ENCODE measurements at places on chromosomes 12 and 14.

- no peak for DNase-seq
Measured at GRCh38 chr14:51310505-51310944, 70.5 kb downstream of the TMX1 start.

- DNase-seq: no peak
Measured at GRCh38 chr14:74893614-74894091, 11.9 kb downstream of the DLST start.

DNA sequence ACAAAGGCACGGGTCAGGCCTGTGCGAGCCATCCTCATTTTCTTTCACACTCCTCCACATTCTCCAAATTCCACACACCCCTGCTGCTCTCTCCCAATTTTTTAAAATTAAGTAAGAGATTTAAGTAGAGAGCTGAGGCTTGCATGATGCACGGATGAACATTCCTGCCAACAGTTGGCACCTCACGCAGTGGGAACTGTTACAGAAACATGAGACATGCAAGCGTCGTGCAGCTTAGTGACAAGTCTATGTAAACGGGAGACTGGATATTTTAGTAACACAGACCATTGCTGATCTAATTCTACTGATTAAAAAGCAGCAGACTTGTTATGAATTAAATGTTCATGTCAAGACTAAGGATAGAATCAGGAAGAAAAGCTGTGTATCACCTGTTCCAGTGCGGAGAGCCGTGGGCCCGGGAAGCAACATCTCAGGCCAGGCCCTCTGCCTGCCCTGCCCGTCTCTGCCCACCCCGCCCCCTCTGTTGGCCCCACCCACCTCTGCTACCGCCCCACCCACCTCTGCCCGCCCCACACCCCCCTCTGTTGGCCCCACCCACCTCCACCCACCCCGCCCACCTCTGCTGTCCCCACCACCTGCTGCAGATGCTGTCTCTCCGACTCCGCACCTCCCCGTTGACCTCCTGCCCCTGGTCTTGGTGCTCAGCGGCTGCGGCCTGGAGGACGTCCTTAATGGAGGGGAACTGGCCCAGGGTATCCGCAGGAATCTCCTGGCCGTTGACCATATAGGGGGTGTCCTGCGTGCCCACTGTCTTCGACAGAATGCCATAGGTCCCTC lies 21.2 kb downstream of the GOLGA3 start:
- DNase-seq: no peak

DNA sequence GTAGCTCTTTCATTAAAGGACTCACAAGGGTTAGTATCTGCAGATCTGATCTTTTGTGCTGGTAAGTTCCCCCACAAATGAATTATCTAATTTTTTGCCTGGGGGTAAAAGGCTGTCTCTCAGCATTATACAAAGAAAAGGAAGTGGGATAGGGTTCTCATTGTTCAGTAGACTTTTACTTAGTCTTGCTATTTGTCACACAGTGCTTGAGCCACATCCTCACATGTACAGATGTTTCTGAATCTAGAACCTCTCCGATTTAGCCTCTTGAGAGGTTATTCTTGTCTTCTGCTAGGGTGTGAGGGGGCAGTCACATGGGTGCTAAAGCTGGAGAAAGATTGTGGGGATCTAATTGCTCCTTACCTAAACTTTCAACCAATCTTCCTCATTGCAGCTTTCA lies 93.0 kb downstream of the SLC41A2 start:
- DNase-seq: no peak

DNA sequence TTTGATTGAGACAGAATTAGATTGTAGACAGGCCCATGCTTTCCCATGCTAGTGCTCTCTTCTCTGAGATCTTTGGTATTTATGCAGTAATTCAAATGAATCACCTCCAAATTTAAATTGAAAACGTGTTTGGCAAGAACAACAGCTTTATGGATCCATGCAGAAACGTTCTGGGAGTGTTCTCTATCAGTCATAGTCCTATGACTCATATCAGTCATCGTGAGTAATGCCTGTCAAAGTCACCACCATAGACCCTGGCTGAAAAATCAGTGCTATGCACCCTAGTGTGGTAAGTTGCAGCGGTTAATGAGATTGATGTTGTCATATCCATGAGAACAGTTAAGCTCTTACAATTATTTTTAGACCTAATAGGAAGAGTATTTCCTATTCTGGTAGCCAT lies 90.1 kb upstream of the FOXG1 start:
- DNase-seq: no peak

- DNase-seq: no peak
Measured at GRCh38 chr12:53049571-53050318, at the start of gene TNS2. Gene TNS2 (plus strand): TSS chr12:53050065. CDS start chr12:53050186, 121 bp downstream.

DNA sequence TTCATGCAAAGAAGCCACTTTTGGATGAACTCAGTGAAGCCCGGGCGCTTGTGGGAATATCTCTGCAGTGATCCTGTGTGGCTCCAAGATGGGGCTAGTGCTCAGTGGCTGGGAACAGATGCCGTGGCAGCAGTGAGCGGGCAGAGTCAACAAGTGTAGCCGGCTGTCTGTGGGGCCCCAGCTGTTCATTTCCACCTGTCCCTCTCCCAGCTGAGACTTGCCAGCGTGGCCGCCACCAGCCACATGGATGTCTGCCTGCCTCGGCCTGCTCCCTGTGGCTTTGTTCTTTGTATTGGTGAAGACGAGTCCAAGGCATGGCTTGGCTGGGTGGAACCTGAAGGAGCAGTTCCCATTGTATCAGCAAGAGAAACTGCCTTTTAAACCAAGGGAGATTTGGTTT lies 77.3 kb downstream of the NOS1 start:
- DNase-seq: no peak

DNA sequence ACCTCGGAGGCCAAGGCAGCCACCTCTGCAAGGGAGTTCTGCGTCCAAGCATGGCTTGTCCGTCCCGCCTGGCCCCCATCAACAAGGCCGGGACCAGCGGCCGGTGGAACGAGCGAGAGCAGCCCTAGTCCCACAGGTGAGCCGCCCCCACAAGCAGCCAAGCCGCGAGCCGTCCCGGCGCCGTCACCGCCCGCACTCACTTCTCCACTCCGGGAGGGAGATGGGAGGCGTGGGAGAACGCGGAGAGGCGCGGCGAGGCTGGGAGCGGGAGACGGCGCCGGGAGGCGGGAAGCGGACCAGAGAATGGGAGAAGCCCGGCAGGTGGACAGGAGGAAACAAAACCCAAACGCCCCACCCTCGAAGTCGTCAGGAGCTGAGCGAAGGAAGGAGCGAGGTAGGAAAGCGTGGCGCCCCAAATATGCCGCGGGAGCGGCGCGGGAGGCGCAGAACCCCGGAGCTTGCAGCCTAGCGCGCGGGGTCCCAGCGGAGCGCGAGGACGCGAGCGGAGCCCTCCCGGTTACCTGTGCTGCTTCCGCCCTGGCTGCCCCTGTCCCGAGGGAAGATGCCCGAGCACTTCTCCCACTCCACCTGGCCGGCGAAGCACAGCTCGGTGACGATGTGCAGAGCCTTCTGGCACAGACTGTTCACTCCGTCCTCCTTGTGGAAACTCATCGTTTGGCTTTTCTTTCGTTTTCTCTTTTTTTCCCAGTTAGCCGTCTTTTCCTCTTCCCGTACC lies 600 bp downstream of the SYT10 start:
- DNase-seq: no peak

DNA sequence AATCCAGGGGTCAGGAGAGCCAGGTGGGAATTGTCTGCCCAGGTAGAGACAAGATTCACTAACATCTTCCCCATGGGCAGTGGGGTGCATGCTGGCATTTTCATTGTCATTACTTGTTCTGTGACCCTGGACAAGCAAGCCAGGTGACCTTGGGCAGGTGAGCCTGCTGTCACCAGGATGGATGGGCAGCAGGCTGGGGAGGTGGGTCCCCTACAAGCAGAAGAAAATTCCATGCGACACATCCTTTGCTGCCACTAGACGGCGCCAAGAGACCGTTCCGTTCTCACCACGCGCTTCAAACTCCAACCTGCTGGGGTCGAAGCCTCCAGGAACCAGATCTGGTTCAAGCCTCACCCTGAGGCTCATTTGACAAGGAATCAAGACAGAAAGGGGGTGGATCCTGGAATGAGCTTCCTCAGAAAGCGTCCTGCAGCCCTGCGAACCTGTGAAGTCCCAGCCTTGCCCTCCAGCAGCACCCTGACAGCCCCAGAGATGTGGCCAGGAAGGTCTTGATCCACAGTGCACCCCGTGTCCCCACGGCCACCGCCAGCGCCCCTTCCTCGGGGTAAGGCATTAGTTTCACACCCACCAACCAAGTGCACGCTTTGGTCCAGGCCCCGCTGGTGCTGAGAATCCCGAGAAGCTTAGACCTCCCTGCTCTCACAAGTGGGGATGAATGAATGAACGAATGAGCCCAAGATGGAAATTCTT lies 3.2 kb upstream of the DYNC1H1 start:
- peak; percentile 73 for DNase-seq

DNA sequence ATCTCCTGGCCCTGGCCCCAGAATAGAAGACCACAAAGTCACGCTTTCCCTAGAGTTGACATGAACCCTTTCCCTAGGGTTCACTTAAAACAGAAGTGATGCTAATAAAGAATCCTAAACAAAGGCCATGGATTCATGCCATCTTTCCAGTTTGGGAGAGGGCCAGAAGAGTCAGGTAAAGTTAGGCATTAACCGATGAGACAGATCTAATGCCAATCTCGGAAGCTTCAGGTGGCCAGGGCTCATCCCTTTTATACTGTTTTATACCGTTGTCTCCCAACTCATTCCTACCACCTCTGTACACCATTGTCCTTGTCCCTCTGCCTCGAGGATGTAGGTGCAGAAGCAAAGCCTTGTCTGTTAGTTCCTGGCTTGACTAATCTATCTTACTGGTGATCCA lies 22.8 kb upstream of the ACTR10 start:
- no peak for DNase-seq

GRCh38 chr12:113244047-113244460 lies 22.8 kb downstream of the TPCN1 start:
- no peak for DNase-seq

DNA sequence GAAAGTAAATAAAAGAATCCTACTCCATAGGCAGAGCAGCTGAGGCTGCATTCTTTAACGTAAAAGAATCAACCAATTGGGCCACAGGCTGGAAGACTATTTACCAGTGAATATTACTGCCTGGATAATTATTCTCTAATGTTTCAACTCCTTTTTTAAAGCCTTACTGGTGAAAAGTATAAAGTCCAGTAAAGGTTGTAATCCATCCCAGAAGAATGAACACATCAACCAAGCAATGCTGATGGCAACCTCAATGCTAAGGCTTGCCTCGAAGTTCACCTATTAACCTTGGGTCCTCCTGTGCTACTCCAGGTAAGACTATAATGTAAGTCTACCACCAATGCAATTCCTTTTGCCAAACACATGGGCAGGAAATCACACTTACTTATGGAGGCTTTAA lies 77.3 kb downstream of the ATXN2 start:
- DNase-seq: no peak

GRCh38 chr14:76884853-76885276 lies 58.7 kb downstream of the LRRC74A start:
- DNase-seq: no peak

DNA sequence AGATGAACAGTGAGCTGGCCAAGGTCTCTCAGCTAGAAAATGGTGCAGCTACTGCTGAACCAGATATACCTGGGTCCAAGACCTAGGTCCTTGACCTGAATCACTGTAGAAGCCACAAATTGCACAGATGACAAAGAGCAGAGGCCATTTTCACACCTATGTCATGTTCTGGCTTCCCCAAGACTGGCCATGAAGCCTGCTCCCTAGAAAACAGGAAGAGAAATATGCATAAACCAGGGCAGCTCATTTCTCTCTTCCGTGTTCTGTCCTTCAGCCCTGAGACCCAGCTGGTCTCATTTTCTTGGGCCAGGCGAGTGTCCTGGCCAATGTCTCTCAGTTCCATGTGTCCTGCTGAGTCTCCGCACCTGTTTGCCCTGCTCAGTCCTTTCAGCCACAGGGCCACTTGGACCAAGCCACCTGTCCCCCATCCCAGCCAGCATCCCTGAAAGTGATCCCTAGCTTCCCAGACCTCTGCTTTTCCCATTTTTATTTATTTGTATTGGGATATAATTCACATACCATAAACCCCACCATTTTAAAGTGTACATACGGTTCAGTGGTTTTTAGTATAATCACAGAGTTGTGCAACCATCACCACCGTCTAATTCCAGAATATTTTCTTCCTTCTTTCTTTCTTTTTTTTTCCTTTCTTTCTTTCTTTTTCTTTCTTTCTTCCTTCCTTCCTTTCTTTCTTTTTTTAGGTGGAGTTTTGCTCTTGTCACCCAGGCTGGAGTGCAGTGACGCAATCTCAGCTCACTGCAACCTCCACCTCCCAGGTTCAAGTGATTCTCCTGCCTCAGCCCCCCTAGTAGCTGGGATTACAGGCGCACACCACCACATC lies 27.0 kb downstream of the P2RX7 start:
- DNase-seq: no peak

DNA sequence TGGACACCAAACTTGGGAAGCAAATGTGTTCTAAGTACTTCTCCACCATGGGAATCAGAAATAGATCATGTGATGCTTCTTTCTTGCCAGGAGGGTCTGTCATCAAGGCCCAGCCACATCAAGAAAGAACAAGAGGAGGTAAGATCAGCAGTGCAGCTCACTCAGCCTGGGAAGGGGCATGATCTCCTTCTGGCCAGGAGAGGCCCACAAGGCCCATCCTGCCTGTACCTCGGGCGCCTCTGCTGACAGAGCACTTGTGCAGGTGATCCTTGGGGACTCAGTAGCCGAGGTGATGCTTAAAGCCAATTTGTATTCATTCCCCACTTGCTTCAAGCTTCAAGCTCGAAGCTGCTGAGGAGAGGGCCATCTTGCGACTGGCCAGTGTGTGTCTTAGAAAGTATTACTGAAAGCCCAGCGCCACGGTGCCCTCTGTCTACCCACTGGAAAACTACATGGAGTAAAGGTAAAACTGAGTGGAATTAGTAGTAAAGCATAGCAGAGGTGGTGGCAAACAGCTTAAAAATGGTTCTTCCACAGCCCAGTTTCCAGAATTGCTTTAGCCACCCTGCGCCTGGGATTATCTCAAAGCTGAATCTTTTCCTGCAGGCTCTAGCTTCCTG lies 26.2 kb downstream of the RTRAF start:
- DNase-seq: no peak

GRCh38 chr12:11785712-11786111 lies 136.2 kb downstream of the ETV6 start:
- no peak for DNase-seq

DNA sequence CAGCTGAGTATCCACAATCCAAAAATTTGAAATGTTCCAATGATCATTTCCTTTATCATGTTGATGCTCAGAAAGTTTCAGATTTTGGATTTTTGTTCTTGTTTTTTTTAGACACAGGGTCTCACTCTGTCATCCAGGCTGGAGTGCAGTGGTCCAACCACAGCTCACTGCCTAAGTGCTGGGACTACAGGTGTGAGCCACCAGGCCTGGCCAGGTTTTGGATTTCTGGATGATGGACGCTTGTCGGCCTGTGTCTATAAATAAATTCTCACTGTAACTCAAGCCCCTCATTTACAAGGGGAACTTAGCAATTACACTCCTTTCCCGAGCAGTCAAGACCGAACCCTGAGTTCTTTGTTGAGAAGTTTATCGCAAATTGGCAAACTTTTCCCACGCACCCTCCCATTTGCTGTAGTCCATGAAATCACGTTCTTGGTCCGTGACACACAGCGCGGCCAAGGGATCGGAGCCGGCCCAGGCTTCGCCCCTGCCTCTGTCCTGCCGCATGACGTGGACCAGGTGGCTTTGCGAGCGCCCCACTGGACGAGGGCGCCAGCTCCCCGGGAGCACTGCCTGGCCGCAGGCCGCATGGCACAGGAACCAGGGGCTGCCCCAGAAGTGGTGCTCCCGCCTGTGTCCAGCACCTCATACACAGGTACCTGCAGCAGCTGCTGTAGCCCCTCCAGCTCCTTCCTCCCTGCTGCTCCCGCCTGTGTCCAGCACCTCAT lies 14.0 kb upstream of the ANKLE2 start:
- DNase-seq: no peak

- DNase-seq: no peak
Measured at GRCh38 chr12:75765170-75766059, 254.0 kb upstream of the KRR1 start.

All from activated CD4-positive, alpha-beta T cell treated with anti-CD3 and anti-CD28 coated beads for 4 hours (primary cell).